ENCODE measurements at places on chromosomes 16 and 17. TPM values are rescaled to one million over a fixed set of nuclear protein-coding genes. Genes with fewer than 3 reads are reported as not detected.

GRCh38 chr17:63425483-63425882, 20.6 kb downstream of the CYB561 start:
- no peaks in the 10 kb centered on the region for H3K4me1 ChIP-seq
- no peaks in the 10 kb centered on the region for H3K27me3 ChIP-seq
- H3K36me3 ChIP-seq = no peaks in the 10 kb centered on the region
- H3K4me3 ChIP-seq = no peak overlapping the region

GRCh38 chr16:66444049-66444481, 17.0 kb downstream of the BEAN1 start:
- no peak overlapping the region for H3K4me3 ChIP-seq
- H3K27me3 ChIP-seq = peaks cover 3% of the 10 kb centered on the region
- DNase-seq = no peak

- no peaks in the 10 kb centered on the region for H3K27me3 ChIP-seq
- H3K4me1 ChIP-seq = peaks cover 15% of the 10 kb centered on the region
- DNase-seq = no peak
- H3K27ac ChIP-seq = no peak overlapping the region
- H3K36me3 ChIP-seq = peaks cover 44% of the 10 kb centered on the region
Observed at GRCh38 chr16:2003827-2004641, 5.6 kb downstream of the ZNF598 start.

DNA sequence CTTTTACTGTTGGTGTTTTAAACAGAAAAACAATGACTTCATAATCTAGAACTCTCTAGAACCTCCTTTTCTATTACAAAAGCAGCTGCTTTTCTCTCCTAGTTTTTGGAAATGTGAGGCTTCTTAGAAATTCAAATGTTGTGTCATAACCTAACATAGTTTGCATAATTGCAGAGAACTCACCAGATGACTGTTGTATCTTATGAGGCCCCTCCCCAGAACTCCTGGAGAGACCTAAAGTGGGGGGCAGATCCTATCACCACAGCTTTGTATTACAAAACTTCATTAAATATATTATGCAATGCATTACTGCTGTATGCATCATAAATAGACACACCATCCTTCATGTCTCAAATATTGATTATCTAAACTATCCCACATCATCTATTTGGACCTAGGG, 538.7 kb upstream of the HSBP1 start:
- H3K27ac ChIP-seq = no peak overlapping the region
- no peak overlapping the region for H3K4me3 ChIP-seq
- H3K36me3 ChIP-seq = no peaks in the 10 kb centered on the region
- no peaks in the 10 kb centered on the region for H3K4me1 ChIP-seq

DNA sequence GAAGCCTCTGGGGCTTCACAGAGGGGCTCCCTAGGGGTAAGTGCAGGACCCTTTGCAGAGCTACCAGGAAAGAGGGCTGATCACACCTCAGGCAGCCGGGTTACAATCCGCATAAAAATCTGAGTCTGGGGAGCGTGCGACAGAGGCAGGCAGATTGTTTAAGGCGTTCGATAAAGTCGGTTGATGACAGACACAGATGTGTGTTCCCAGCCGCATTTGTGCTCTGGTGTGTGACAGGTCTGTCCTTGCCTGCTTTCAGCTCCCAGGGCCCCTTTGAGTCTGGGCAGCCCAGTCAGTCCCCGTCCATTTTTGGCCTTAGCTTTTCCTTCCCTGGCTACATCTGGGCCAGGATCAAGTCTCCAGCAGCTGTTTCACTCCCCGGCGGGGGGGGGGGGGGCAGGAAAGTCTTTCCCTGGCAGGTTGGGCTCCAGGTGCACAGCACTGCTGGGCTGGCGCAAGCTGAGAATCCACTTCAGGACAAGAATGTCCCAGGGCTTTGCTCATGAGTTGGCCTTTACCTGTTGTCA, 1.3 kb upstream of the ZACN start:
- peaks cover 26% of the 10 kb centered on the region for H3K27me3 ChIP-seq
- H3K36me3 ChIP-seq = no peaks in the 10 kb centered on the region
- no peak overlapping the region for H3K4me3 ChIP-seq

DNA sequence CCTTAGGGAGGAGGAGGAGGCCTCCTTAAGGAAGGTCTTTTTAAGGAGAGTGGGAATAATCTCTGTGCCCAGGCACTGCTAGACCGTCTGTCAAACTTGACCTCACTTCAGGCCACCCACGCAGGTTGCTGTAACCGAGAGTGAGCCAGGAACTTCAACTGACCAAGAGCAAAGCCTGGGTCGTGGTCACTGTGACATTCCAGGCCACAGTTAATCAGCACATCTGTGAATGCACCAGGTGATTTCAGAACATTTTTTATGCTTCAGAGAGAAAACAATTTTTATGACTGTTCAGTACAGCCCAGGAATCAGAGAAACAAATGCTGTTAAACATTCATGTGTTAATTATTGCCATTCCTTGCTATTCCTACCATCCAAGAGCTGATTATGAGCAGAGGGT, 226.6 kb upstream of the ASIC2 start:
- H3K4me1 ChIP-seq = no peaks in the 10 kb centered on the region
- no peak overlapping the region for H3K27ac ChIP-seq
- no peaks in the 10 kb centered on the region for H3K27me3 ChIP-seq
- no peaks in the 10 kb centered on the region for H3K36me3 ChIP-seq
- H3K4me3 ChIP-seq = no peak overlapping the region

CIITA gene
- 84.6 TPM for total RNA-seq

Measured in GM12878 (cell line).